Calu3 (cell line): ENCODE measurements at places on chromosomes 7 and 10. TPM values are rescaled to one million over a fixed set of nuclear protein-coding genes. Genes with fewer than 3 reads are reported as not detected.

DNA sequence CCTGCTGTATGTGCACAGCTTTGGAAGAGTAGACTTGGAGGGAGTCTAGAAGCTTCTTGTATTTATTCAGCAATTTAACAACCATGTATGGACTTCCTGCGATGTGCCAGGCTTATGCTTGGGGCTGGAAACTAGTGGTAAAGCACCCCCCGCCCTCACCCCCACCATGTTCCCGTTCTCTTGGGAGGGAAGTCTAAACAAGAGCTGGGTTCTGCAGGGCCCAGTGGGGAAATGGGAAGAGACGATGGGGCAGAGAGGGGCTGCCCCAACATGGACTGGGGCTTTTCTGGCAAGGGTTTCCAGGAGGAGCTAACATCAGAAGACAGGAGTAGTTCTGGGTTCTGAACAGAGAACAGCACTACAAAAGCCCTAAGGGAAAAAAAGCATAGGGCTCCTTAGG is 8.0 kb downstream of the RASSF4 start:
- H3K4me3 ChIP-seq, result no peak overlapping the region
- DNase-seq, result no peak
- peaks cover 24% of the 10 kb centered on the region for H3K4me1 ChIP-seq
- no peaks in the 10 kb centered on the region for H3K27me3 ChIP-seq

GRCh38 chr10:103793429-103793828 is 61.9 kb downstream of the SH3PXD2A start:
- no peak overlapping the region for H3K4me3 ChIP-seq
- peaks cover 26% of the 10 kb centered on the region for H3K4me1 ChIP-seq
- DNase-seq, result no peak
- H3K36me3 ChIP-seq, result no peaks in the 10 kb centered on the region

- H3K27me3 ChIP-seq, result no peaks in the 10 kb centered on the region
- DNase-seq, result no peak
- peaks cover 30% of the 10 kb centered on the region for H3K4me1 ChIP-seq
- no peak overlapping the region for H3K4me3 ChIP-seq
These were observed 9.3 kb downstream of the DAGLB start for GRCh38 chr7:6438427-6438826.

- H3K36me3 ChIP-seq, result peaks cover 22% of the 10 kb centered on the region
- peaks cover 40% of the 10 kb centered on the region for H3K4me1 ChIP-seq
- H3K27me3 ChIP-seq, result no peaks in the 10 kb centered on the region
- DNase-seq, result no peak
These were observed 33.4 kb upstream of the FAM133B start for GRCh38 chr7:92623544-92623943.

GRCh38 chr7:18702071-18702829 is 206.7 kb downstream of the HDAC9 start:
- H3K27me3 ChIP-seq, result no peaks in the 10 kb centered on the region
- H3K27ac ChIP-seq, result no peak overlapping the region
- no peak overlapping the region for H3K4me3 ChIP-seq

- no peak for DNase-seq
- H3K4me3 ChIP-seq, result no peak overlapping the region
- H3K27ac ChIP-seq, result no peak overlapping the region
- H3K4me1 ChIP-seq, result no peaks in the 10 kb centered on the region
- no peaks in the 10 kb centered on the region for H3K27me3 ChIP-seq
These were observed 70.1 kb upstream of the RAB11FIP2 start for GRCh38 chr10:118116715-118117449.

DNA sequence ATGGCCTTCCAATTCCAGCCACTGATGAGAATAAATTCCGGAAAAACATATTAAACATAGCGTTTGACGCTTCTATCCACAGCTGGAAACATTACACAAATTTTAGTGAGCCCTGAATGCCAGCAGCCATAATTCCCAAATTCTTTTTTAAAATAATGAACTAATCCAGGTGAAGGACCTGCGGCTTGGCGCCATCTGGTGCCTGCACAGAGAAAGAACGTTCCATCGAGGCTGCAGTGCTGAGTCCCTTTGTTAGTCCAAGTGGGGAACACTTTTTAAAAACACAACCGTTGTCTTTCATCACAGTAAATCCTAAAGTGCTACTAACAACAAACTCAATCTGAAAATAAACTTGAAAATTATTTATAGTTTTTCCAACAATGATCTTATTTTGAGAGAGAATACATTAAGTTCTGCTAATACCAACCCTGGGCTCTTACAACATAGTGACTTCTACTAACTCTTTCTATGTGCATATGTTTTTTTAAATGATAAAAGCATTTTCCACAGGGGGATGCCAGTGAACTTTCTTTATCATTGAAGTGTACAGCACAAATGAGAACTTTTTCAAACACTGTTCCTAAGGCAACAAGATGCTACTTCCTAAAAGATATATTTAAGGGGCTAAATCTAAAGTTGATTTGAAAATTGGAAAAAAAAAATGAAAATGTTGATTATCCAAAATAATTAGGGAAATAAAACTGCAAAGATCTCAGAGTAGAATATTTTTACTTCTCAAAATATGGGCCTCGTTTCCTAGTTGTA is 166.9 kb upstream of the RNF32 start:
- H3K27me3 ChIP-seq, result peaks cover 22% of the 10 kb centered on the region
- H3K27ac ChIP-seq, result no peak overlapping the region
- no peak overlapping the region for H3K4me3 ChIP-seq
- no peaks in the 10 kb centered on the region for H3K4me1 ChIP-seq
- no peaks in the 10 kb centered on the region for H3K36me3 ChIP-seq
- peak; percentile 54 for DNase-seq

DNA sequence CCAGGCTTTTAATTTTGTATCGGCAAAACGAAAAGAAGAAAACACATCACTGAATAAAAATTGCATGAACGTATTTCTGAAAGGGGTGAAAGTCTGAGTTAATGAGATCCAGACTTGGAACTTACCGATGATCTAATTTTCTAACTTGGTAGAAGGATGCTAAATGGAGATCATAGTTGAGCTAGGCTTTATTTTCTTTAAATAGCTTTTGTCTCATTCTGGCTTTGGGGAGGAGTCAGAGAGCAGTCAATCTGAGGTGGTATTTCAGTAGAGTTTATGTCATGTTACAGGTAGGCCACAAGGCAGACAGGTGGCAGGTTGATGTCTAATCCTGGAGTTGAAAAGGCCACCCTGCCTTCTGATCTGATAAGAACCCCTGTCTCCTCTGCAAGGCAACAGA is 161.9 kb downstream of the KIAA1217 start:
- no peak overlapping the region for H3K4me3 ChIP-seq
- no peak for DNase-seq
- H3K36me3 ChIP-seq, result no peaks in the 10 kb centered on the region
- H3K4me1 ChIP-seq, result peaks cover 24% of the 10 kb centered on the region
- no peak overlapping the region for H3K27ac ChIP-seq

DNA sequence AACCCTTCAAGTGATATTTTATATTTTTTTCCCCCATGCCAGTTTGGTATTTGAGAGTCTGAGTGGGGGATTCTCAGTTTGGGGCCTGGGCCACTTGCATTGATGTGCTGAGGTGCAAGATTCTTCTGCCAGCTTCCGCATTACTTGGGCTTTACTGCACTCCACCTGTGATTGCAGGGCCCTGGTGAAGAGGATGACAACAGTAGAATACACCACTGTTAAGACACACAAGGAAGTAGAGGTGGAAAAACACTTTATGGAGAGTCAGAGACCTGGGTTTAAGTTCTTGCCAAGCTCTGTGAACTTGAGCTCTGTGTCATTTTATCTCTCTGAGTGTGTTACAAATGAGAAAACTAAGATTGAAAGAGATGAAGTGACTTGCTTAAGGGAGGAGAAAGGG is 209.4 kb downstream of the LRMDA start:
- no peaks in the 10 kb centered on the region for H3K4me1 ChIP-seq
- H3K36me3 ChIP-seq, result no peaks in the 10 kb centered on the region
- H3K27me3 ChIP-seq, result peaks cover 60% of the 10 kb centered on the region

DNA sequence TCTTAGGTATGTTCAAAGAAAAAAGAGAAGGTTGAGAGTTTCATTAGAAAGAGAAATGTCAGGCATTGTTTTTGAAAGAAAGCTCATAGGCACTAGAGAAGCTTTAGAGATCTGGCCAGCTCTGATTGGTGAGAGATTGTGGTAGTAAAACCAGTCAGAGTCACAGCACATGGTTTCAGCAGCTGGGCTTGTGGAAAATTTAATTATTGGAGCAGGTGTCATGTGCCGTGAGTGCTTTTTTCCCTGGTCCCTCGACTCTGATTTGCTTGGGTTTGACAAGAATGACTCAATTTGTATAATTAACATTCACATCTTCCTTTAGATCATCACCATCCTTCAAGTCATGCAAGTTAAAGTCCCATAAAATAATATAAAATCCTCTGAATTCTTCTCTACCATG is 35.2 kb downstream of the MRPL32 start:
- H3K27me3 ChIP-seq, result peaks cover 40% of the 10 kb centered on the region
- no peak for DNase-seq
- H3K36me3 ChIP-seq, result no peaks in the 10 kb centered on the region
- H3K4me3 ChIP-seq, result no peak overlapping the region
- H3K27ac ChIP-seq, result no peak overlapping the region

DNA sequence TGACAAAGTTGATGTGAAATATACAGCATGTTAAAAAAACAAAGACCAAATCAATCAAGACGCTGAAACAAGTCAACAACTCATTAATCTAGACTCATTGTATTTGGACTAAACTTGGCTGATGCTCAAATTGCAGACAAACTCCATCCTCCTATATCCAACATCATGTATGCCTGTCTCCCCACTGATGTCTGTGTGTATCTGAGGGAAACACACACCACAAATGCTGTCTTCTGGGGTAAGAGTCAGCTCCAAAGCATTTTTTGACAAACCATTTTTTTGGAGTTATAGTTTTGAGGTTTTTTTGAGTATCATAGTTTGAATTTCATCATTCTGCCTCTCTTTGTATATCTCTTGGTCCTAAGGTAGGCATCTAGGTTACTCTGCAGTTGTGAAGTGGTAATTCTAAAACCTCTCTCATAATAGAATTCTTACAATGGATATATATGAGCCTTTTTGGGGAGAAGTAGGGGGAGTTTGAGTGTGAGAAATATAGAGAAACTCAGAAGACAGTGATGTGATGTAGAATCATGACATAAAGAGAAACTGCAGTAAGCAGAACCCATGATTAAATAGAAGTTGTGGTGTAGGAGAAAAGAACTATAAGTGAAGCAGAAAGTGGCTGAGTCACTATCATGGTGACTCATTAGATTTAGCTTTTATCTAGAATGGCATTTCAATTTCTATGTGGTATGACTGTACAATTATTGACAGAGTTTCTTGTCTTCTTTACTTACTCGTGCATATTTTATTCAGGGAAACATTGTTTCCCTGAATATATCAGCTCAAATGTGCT is 1531.1 kb upstream of the LRRTM3 start:
- peak overlapping the region; percentile 80 for H3K27ac ChIP-seq
- H3K36me3 ChIP-seq, result no peaks in the 10 kb centered on the region
- no peaks in the 10 kb centered on the region for H3K27me3 ChIP-seq
- DNase-seq, result no peak

DNA sequence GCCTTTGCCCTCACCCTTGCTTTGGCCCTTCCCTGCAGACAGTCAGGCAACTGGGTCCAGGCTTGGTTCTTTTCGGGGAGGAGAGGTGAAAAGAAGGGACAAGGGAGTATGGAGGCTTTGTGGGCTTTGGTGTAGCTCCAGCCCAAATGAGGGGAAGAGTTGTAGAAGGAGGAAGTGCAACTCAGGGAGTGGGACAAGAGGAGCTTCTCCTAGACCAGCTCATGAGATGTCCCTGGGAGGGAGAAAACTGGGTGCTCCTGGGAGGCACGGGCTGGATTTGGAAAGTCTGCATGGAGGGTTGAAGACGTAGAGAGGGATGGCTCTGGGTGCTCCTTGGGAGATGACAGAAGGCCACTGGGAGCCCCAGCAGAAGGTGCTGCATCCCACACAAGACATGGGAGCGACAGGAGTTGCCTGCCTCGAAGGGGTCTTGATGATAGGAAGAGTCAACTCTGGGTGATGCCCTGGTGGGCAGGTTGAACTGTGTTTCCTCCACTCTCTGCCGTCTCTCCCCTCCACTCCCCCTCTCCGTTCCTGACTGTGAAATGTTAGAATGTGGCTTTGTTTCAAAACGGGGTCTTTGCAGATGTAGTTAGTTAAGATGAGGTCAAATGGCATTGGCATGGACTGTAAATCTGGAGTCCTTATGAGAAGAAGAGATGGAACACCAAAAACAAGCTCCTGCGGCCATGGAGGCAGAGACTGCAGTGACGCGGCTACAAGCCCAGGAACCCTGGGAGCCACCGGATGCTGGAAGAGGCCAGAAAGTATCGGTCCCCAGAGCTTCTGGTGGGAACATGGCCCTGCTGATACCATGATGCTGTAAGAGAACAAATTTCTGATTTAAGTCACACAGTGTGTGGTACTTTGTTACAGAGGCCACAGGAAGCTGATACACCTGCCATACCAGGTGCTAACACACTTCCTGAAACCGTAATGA is 298.5 kb downstream of the GLRX3 start:
- no peak for DNase-seq
- no peak overlapping the region for H3K27ac ChIP-seq
- H3K36me3 ChIP-seq, result no peaks in the 10 kb centered on the region
- H3K4me1 ChIP-seq, result no peaks in the 10 kb centered on the region
- H3K27me3 ChIP-seq, result no peaks in the 10 kb centered on the region

DNA sequence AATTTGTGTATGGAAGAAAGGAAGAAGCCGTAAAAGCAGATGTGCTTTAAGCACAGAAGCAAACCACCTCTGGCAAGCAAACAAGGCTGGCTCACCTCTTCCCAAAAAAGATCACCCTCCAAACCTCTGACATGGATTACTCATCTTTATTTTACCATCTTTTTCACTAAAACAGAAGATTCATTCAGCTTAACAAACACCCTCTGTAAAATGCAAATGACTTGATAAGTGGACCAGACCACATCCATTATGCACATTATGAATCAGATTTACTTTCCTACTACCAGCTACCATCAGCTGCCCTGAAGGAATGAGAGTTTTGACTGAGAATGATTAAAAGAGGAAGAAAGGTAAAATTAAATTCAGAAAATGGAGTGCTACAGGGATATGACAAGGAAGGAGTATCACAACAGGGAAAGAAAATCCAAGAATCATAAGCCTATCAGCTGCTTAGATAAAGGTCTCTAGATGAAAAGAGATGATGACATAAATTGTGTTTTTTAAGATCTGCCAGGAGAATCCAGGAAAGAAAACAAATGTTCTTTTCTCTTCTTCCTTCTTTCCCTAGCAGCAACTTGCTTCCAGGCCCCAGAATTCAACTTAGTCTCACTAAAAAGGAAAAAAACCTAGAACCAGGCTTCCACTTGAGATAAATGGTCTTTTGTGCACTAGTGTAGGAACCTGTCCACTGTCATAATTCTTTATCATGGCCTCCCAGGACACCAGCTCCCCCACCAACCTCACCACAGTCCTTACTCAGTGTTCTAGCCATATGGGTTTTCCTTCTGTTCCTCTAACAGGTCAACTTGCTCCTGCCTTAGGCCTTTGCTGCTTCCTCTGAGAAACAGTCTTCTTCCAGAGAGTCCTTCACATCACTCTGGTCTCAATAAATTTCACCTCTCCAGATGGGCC is 47.4 kb downstream of the JAZF1 start:
- DNase-seq, result no peak
- H3K27ac ChIP-seq, result no peak overlapping the region
- H3K36me3 ChIP-seq, result no peaks in the 10 kb centered on the region
- H3K4me1 ChIP-seq, result no peaks in the 10 kb centered on the region
- no peaks in the 10 kb centered on the region for H3K27me3 ChIP-seq

Gene SPDYE2
- not detected in 2 replicates for total RNA-seq

Gene GATA3
- total RNA-seq, result 5.0 and 8.2 TPM in 2 replicates

Gene CYP26C1
- 0.39 and 0.45 TPM in 2 replicates for total RNA-seq

Gene ZNF488
- 2.1 and 2.2 TPM in 2 replicates for total RNA-seq

Gene FANK1
- total RNA-seq, result 0.85 and 1.6 TPM in 2 replicates

Gene FAM180A
- not detected in 2 replicates for total RNA-seq

Gene ZNF107
- total RNA-seq, result 7.7 TPM in 2 replicates

Gene OGDH
- 100 and 105 TPM in 2 replicates for total RNA-seq

Gene DYNC1I1
- total RNA-seq, result 0.73 and 1.4 TPM in 2 replicates
